ENCODE measurements at places on chromosomes 13 and 19.

- peak; percentile 64 for DNase-seq
Measured at GRCh38 chr13:48222358-48223301, 10.4 kb upstream of the ITM2B start.

DNA sequence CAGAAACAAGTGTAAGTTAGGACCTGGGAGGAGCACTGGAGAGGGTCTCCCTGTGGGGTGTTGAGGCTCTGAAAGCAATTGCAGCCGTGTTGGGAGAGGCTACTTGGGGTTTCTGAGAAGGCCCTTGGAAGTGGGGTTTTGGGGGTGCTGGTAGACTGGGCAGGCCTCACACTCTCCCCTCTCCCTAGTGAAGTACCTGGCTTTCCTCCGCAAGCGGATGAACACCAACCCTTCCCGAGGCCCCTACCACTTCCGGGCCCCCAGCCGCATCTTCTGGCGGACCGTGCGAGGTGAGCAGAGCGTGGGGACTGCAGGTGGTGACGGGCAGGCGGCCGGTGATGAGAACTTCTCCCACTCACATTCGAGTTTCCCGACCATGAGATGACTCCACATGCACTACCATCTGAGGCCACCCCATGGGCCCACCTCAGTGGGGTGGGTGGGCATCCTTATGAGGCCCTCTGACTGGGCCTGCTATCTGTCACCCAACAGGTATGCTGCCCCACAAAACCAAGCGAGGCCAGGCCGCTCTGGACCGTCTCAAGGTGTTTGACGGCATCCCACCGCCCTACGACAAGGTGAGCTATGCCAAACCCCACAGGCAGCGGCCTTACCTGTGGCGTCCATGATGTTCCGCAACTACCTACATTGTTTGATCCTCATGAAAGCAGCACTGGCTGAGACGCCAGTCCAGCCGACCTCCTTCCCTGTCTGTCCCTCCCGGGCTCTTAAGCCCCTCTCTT, 3.0 kb downstream of the RPL13A start:
- DNase-seq, result no peak

DNA sequence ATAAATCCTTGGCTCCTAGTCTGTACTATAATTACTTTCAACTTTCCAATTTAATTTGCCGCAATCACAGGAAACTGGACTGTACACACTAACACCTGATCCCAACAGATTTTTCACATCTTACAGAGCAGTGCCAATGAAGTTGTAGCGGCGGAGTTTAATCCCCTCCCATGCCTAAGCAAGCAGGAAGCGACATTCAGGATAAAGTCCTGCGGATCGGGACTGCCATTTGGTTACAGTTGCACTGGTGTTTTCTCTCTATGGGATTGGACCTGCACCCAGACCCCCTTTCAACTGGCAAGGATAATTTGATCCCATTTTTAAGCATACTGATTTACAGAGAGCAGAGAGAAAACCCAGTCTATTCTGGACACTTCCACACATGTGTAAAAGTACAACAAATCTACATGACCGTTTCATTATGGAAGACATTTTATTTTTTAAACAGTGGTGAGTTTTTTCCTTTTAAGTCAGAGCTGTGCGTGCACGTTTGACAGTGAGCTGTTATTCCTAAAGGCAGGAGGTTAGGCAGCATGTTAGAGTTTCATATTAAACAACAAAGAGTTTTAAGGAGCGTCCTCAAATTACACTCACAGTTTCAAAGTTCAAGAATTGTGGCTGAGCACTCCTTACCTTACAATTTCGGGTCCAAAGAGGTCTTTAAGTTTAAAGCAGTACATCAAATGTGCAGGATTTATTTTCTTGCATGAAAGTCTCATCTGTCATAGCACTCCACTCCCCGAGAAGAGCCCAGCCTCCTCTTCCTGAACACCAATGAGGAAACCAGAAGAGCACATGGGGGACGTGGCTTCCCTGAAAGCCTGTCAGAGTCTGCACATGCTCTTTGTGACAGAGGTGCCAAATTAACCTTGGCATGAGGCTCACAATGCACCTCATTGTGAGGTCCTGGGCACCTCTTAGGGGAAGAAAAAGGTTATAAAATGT, 141.6 kb upstream of the RFC3 start:
- DNase-seq, result peak; percentile 20

DNA sequence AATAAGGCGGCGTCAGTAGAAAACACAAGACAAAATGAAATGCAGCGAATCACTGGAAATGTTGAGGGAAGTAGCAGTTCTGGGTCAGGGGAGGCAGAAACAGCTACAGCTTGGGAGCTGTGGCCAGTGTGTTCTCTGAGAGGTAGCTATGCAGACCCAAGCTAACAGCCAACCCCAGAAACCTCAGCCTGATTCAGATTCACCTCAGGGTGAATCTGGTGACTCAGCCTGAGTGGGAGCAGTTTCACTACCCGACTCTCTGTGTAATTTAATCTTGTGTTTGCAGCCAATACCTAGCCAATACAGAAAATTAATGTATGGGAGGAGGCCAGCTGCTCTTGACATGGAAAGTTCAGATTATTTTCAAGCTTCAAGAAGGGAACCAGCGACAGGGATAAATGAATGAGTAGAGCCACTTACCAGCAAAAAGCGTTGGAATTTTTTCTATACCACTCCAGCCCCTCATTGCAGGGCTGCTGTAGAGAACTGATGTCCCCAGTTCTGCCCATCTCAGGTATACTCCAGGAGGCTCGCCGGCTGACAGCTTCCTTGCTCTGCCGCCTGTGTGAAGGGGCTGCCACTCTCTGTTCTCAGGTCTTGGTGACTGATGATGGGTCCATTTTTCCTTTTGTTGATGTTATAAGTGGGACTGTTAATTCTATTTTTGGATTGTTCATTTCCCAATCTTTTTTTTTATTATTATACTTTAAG, 8.9 kb downstream of the IGFL3 start:
- no peak for DNase-seq

DNA sequence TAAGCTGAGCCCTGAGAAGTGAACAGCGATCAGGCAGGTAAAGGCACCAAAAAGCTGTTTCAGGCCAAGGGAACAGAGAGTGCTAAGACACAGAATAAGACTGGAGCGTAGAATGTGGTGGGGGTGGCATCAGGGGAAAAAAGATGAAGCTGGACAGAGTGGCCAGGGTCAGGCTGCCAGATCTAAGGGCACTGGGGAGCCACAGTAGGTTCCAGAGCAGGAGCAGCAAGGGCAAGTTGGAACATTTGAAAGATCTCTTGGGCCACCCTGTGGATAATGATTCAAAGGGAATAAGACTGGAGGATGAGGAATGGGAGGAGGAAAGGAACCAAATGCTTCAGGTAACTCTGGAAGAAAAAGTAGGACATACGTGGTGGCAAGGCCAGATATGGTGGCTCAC, 6.5 kb upstream of the PLIN3 start:
- no peak for DNase-seq

DNA sequence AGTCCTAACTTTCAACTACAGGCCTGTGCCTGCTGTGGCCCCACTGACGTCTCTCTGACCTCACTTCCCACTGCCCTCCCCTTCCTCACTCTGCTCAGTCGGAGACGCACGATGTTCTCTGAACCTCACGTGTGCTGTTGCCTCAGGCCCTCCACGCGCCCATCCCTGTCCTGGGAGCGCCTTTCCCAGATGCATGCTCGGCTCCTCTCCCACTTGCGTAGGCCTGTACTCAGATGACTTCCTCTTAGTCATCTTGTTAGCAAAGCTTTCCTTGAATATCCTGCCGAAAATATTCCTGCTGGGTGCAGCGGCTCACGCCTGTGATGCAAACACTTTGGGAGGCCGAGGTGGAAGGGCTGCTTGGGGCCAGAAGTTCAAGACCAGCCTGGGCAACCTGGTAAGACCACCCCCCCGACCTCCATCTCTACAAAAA, 9.3 kb upstream of the SYT5 start:
- no peak for DNase-seq

DNA sequence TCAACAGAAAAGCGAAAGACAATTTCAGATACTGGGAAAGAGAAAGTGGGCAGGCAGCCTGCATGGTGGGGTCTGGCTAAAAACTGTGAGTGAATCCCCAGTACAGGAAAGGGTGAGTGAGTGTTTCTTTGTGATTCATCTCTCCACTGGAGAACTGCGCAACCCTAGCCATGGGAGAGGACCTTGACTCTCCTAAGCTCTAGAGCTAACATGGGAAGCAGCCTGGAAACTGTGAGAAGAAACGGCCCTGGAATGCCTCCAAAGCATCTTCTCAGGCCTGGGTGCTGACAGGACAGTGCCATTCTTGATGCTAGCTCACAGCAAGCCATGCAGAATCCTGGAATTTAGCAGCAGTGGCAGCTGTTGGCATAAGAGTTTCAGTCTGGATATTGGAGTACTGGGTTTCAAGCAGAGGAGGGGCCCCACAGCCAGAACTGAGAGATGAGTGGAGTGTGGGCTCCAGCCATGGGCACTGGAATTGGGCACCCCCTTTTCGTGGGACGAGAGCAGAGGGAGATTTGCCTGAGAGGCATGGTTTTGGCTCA, 18.7 kb upstream of the SLAIN1 start:
- no peak for DNase-seq

- DNase-seq, result no peak
Measured at GRCh38 chr13:41701676-41702075, 244.3 kb downstream of the RGCC start.

- no peak for DNase-seq
Measured at GRCh38 chr13:74904556-74904955, 577.4 kb downstream of the TBC1D4 start.

GRCh38 chr13:49046519-49046918, 70.8 kb downstream of the FNDC3A start:
- DNase-seq, result no peak

- no peak for DNase-seq
Measured at GRCh38 chr13:112674412-112675365, 15.1 kb upstream of the ATP11A start.

DNA sequence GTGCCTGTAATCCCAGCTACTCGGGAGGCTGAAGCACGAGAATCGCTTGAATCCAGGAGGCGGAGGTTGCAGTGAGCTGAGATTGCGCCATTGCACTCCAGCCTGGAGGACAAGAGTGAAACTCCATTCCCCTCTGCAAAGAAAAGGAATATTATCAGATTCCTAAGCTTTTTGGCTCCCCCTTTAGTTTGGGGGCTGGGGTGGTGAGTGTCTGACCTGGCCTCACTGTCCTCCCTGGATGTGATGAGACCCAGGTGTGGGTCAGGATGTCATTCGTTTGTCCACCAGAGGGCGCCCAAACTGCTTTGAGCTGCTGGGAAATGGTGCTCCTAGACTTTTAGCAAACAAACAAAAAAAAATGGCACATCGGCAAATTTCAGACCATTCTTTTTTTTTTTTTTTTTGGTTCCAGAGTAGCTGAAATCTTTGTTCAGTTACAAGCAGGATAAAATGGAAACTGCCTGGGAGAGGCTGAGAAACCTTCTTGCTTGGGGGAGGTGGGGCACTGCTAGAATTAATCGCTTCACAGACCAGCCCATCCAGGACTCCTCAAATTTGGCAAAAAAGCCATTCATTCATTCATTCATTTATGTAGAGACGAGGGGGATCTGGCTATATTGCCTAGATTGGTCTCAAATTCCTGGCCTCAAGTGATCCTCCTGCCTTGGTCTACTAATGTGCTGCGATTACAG, 29.4 kb downstream of the SPC24 start:
- DNase-seq, result peak; percentile 21

DNA sequence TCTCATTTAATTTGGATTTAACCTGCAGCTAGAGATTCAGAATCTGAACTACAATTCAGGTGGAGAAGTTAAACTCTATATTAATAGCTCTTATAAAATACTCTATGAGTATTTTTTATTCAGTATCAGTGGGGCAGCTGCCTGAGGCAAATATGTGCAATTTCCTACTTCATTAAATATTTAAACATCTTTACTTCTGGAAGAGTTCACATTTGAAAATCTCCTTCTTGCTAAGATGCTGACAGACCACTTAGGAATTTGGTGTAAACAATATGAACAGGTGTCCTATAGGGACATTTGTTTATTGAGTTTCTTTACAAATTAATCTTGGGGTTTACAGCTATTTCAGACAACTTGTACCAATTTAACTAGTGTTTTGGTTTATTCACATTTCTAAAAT, 20.4 kb downstream of the STARD13 start:
- no peak for DNase-seq

DNA sequence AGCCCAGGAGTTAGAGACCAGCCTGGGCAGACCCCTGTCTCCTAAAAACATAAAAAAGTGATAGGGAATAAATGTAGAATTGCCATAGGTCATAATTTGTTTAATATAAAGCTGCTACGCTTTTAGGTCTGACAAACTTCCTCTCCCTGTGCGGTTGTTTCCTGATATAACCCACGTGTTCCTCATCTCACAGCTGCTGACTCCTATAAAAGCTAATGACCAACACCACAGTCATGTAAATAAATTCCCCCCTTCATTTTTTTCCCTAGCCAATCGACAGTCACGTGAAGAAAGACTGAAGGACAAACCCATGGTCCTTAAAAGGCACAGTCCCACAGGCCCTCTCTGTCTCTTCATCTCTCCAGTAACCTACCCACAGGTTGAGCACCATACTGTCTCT, 27.5 kb downstream of the ZNF266 start:
- no peak for DNase-seq

GRCh38 chr19:46453661-46454060, 17.7 kb downstream of the PNMA8A start:
- no peak for DNase-seq

DNA sequence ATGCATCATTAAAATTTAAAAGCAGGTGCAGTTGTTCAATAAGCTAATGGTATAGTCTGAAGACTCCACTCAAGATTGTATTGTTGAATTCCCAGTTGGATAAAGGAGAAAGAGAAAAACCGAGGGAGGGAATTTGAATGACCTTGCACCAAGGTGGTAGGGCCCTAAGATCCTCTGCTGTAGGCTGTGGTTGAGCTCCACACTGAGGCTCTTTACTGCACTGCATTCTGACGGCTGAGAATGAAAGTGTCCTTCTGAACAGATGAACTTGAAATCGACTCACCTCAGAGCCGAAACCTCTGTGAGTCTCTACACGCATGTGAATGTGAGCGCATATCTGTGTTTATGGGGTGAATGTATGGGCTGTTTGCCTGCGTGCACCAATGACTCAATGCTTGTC, 388.9 kb upstream of the DACH1 start:
- no peak for DNase-seq

GRCh38 chr13:90427322-90428272, 919.9 kb upstream of the MIR17HG start:
- no peak for DNase-seq

DNA sequence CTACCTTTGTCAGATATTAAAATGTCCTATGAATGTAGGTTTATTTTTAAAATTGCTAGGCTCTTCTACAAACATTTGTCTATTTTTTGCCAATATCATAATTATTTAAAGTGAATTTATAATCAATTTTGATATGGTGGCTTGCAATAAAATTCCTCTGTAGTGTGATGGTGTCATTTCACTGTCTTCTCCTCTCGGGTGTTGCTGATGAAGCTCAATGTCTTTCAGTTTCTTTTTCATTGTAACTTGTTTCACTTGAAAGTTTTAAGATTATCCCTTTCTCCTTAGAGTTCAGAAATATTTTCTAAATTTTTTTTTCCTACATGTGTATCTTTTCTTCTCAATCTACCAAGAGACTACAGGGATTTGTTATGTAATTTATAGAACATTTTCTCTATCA, 267.1 kb upstream of the EDNRB start:
- DNase-seq, result no peak

DNA sequence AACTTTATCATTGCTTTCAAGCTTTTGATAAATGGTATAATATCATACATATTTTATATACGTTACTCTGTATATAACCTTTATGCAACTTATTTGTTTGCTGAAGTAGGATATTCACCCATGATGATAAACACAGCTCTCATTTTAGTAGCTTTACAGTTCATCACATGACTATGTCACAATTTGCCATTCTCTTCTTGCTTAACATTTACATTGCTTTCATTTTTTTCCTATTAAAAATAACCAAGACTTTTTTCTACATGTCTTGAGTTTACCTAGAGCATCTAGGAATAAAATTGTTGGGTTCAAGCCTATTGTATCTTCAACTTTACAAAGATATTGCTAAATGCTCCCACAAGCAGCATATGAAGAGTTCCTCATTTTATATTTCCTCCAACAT, 54.0 kb downstream of the KCNRG start:
- no peak for DNase-seq

Measured in bone marrow (tissue), 2 donors.